ENCODE measurements at places on chromosomes 2 and 18. TPM values are rescaled to one million over a fixed set of nuclear protein-coding genes. Genes with fewer than 3 reads are reported as not detected.
A peak's percentile ranks its signal among the peaks of the same experiment; 100 is the strongest.

DNA sequence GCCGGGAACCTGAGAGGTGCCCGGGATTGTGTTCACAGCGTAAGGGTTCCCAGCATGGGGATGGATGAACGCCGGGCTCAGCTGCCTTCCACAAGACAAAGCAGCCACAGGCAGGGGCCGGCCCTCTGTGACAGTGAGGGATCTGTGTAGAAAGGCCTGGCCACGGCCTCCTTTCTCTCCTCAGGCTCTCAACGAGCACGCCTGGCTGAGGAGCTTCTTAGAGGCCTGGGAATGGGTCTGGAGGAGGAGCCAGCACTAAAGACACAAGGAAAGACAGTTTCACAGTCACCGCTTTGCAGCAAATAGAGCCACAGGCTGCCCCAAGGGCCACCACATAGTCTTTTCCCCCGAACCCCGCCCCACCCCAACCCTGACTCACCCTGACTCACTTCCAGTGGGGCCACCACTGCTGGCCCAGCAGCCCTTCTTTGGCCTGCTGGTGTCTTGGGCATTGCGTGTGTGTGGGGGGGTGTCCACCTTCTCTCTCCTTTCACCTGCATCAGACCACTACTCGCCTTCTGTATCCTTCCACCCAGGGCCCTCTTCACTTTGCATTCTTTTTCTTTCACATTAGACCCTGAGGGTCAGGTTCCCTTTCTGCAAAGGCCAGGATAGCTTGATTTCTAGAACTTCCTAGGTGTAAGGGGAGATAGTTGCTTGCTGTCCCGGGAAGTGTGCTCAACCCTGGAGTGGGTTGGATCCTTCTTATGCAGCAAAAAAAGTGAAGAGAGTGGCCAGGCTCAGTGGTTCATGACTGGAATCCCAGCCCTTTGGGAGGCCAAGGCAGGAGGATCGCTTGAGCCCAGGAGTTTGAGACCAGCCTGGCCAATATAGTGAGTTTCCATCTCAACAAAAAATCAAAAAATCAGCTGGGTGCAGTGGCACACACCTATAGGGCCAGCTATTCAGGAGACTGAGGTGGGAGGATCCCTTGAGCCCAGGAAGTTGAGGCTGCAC lies 19.3 kb upstream of the HPCAL1 start:
- peak overlapping the region; percentile 85 for H3K27ac ChIP-seq
- DNase-seq: peak; percentile 89
- no peaks in the 10 kb centered on the region for H3K36me3 ChIP-seq
- peaks cover 61% of the 10 kb centered on the region for H3K4me1 ChIP-seq
- no peak overlapping the region for H3K4me3 ChIP-seq

GRCh38 chr2:76491503-76491902 lies 780.8 kb upstream of the GCFC2 start:
- no peaks in the 10 kb centered on the region for H3K4me1 ChIP-seq
- no peaks in the 10 kb centered on the region for H3K27me3 ChIP-seq
- H3K4me3 ChIP-seq: no peak overlapping the region
- H3K27ac ChIP-seq: no peak overlapping the region
- no peak for DNase-seq
- H3K36me3 ChIP-seq: no peaks in the 10 kb centered on the region

DNA sequence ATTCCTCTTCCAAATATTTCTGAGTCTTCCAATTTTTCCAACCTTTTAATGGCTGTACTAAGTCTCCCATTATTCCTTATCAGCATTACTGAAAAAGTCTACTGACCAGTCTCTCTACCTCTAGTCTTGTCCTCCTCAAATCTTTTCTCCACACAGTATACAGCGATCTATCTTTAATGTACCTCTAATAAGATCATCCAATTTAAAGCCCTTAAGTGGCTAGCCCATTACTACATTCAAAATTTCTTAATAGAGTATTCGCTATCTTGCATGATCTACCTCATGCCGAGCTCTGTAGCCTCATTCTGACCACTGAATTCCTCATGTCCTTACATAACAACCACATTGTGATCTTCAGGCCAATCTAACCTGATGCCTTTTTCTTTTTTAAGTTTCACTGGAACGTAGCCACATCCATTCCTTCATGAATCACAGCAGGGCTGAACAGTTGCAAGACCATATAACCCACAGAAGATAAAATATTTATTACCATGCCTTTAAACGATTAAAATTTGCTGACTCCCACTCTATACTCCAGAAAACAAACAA lies 57.9 kb downstream of the SLC66A3 start:
- H3K4me1 ChIP-seq: peaks cover 19% of the 10 kb centered on the region
- peaks cover 81% of the 10 kb centered on the region for H3K36me3 ChIP-seq
- H3K4me3 ChIP-seq: no peak overlapping the region
- DNase-seq: no peak
- H3K27ac ChIP-seq: no peak overlapping the region

GRCh38 chr2:106115250-106115649 lies 78.9 kb downstream of the UXS1 start:
- H3K27me3 ChIP-seq: no peaks in the 10 kb centered on the region
- peak; percentile 85 for DNase-seq
- H3K36me3 ChIP-seq: peaks cover 24% of the 10 kb centered on the region
- H3K27ac ChIP-seq: peak overlapping the region; percentile 72

The XPO1 gene
- total RNA-seq: 179 TPM

GRCh38 chr2:2107141-2107540 lies 223.9 kb downstream of the MYT1L start:
- DNase-seq: no peak
- H3K27me3 ChIP-seq: peaks cover 15% of the 10 kb centered on the region
- H3K4me1 ChIP-seq: no peaks in the 10 kb centered on the region
- H3K36me3 ChIP-seq: no peaks in the 10 kb centered on the region
- no peak overlapping the region for H3K27ac ChIP-seq

The TANK gene
- 106 TPM for total RNA-seq

DNA sequence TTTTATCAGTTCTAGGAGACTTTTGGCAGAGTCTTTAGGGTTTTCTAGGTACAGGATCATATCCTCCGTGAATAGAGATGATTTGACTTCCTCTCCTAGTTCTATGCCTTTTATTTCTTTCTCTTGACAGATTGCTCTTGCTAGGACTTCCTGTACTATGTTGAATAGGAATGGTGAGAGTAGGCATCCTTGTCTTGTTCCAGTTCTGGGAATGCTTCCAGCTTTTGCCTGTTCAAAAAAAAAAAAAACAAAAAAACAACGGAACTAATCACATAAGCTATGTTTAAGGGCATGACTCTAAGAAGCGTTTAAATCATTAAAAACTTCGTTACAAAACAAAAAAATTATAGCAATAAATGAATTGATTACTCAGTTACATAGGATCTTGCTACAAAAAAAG lies 145.7 kb downstream of the NUP35 start:
- DNase-seq: no peak
- no peaks in the 10 kb centered on the region for H3K36me3 ChIP-seq

GRCh38 chr2:69278366-69278765 lies 108.7 kb downstream of the GFPT1 start:
- no peak for DNase-seq
- no peak overlapping the region for H3K4me3 ChIP-seq
- peaks cover 4% of the 10 kb centered on the region for H3K4me1 ChIP-seq
- H3K27ac ChIP-seq: no peak overlapping the region

The FOXI3 gene
- total RNA-seq: not detected

DNA sequence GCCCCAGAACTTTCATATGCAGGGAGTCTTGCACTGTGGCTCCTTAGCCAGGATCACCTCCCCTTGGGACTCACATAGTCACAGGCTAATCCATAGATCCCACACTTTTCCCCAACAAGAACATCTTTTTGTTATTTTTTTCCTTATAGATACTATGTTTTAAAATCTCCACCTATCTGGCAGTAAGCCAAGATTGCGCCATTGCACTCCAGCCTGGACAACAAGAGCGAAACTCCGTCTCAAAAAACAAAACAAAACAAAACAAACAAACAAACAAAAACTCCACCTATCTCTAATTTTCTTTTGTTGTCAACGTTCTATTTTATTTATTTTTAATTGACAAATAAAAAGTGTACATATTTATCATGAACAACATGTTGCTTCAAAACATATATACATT lies 141.7 kb downstream of the PDE11A start:
- H3K4me3 ChIP-seq: no peak overlapping the region
- no peaks in the 10 kb centered on the region for H3K27me3 ChIP-seq
- no peak for DNase-seq
- H3K36me3 ChIP-seq: no peaks in the 10 kb centered on the region
- H3K27ac ChIP-seq: no peak overlapping the region

The TNFAIP6 gene
- total RNA-seq: 1.5 TPM

The VIT gene
- total RNA-seq: 0.31 TPM

GRCh38 chr2:55097461-55098410 lies 47.5 kb upstream of the RTN4 start:
- H3K27ac ChIP-seq: no peak overlapping the region
- DNase-seq: no peak
- no peaks in the 10 kb centered on the region for H3K36me3 ChIP-seq
- H3K4me3 ChIP-seq: no peak overlapping the region

The CLK1 gene
- 126 TPM for total RNA-seq

DNA sequence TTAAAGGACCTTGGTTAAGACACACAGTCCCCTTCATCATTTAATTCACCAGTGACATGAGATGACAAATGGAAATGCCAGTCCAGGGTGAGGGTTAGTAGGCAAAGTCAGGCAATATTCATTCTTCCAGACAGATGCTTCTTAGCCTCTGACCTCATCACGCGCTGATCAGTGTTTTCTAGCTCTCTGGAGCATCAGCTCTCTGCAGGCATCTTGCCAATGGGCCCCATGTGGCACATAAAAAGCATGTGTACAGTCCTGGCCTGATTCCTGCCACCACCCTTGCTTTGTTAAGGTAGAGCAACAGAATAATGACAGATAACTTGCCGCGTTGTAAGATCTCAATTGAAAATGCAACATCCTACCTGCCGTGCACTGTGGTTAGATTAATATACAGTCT lies 20.3 kb upstream of the NPAS2 start:
- peaks cover 13% of the 10 kb centered on the region for H3K4me1 ChIP-seq
- no peak overlapping the region for H3K4me3 ChIP-seq
- no peak for DNase-seq
- no peaks in the 10 kb centered on the region for H3K27me3 ChIP-seq

DNA sequence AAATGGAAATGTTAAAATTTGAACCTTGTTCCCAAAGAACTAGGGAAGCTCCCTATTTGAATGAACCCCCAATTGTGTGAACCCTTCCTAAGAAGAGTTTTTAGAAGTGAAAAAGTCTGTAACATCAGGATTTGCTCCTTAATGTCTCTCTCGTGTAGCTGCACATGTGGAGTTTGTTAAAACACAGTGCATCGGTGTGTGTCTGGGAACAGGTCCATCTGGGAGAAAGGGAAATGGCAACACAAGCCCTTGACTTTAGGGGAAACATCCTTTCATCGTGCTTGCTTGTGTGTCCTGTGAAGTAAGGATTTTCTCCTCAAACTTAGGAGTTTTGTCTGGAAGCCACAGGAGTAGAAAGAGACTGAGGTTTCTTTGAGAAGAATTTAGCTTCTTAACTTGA lies 203.9 kb downstream of the PRKCE start:
- no peak overlapping the region for H3K4me3 ChIP-seq
- H3K36me3 ChIP-seq: no peaks in the 10 kb centered on the region
- no peak for DNase-seq
- H3K27me3 ChIP-seq: no peaks in the 10 kb centered on the region
- H3K4me1 ChIP-seq: peaks cover 6% of the 10 kb centered on the region

DNA sequence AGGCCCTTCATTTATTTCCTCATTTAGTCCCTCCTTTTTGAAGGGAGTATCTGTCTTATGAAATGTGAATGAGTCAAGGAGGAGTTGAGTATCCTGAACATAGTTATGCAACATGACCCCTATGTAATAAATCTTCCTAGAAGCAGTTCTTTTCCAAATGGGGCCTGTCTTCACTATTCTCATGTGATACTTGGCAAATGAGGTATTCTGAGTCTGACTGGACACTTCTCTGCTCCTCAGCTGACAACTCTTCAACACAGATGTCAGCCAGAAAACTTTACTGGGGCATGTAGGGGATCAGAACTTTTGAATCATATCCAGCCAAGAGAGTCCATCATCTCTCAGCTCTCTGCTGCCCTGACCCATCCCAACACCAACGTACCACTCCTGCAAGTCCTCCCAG lies 291.6 kb downstream of the ZNF385B start:
- H3K4me3 ChIP-seq: no peak overlapping the region
- H3K27me3 ChIP-seq: no peaks in the 10 kb centered on the region
- DNase-seq: no peak

The ANKRD30B gene
- not detected for total RNA-seq

Measured in SJSA1 (cell line).